Fibroblast of skin of scalp (primary cell): ENCODE measurements at places on chromosomes 7 and 10.

DNA sequence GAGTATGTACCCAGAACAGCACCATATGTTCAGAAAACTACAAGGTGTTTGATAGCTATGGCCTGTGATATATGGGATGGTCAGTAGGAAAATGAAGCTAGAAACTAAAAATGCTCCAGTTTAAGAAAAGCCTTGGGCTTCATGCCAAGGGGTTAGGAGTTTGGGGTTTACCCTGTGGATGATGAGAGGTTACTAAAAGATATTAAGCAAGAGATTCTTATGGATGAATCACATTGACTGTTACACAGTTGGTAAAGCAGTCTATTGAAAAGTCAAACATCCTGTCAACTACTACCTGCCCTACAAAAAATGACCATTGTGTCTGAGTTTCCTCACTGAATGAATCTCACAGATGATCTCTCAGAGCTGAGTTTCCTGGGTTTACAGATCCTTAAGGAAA lies 166.2 kb upstream of the INHBA start:
- DNase-seq, result peak; percentile 72

- no peak for DNase-seq
Observed at GRCh38 chr7:80707318-80707717, 68.9 kb downstream of the CD36 start.

- peak; percentile 64 for DNase-seq
Observed at GRCh38 chr7:140656548-140657515, 15.9 kb upstream of the ADCK2 start.

DNA sequence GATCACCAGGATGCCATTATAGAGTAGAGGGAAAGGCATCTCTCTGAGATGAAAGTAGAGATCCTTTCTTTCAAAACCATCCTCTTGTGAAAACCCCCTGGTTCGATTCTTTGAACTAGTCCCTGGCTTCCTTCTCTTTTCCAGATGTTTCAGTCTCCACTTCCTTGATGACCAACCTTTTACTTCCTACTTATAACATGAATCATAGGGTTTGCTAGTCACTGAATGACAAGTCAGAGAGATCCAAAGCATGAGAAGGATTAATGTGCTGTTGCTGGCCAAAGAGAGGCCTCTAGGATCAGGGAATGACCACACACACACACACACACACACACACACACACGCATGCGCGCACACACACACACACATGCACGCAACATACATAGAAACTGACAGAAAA lies 161.1 kb upstream of the FRMD4A start:
- no peak for DNase-seq

GRCh38 chr7:51644216-51644615 lies 327.6 kb upstream of the COBL start:
- no peak for DNase-seq
